Sigmoid colon (tissue), 7 donors: ENCODE measurements at places on chromosomes 1 and 21.

DNA sequence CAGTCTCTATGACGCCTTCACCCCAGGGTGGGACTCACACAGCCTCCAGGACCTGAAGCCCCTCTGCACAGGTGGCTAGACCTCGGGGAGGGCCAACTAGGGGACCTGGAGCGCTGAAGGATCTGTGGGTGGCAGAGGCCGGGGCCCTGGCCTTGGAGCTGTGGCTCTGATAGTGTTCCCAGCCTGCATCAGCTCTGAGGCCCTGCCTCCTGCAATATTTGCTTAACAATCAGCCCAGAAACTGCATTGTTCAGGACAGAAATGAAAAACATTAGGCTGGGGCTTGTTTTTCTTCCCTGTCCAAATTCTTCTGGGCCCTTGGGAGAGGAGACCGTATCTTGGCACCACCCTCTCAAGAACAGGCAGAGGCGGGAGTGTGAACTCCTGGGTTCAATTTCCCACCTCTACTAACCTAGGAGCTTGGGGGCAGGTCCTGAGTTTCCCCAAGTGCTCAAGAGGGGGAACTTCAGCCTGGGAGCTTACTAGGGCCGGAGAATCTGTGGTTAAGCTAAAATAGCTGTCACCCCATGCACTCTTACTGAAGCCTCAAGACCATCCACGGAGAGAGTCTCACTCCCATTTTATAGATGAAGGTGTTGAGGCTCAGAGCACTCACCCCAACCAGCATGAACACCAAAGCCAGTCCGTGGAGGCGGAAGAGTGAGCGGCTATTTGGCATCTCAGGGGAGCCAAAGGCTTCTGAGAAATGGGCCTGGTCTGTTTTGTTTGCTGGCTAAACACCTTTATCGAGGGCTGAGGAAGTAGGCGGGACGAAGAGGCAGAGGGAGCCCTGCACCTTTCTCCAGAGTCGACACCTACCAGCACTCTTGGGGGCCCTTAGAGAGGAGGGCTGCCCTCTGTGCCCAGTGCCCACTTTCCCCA, 18.8 kb upstream of the CASZ1 start:
- H3K36me3 ChIP-seq, result no peaks in the 10 kb centered on the region
- DNase-seq, result no peak
- no peaks in the 10 kb centered on the region for H3K27me3 ChIP-seq
- H3K27ac ChIP-seq, result no peak overlapping the region
- no peak overlapping the region for H3K4me3 ChIP-seq

GRCh38 chr1:97247196-97247595, 525.6 kb downstream of the PTBP2 start:
- H3K4me3 ChIP-seq, result no peak overlapping the region
- no peak overlapping the region for H3K27ac ChIP-seq
- DNase-seq, result no peak
- H3K36me3 ChIP-seq, result no peaks in the 10 kb centered on the region
- H3K4me1 ChIP-seq, result no peaks in the 10 kb centered on the region

GRCh38 chr1:209692745-209693504, 11.7 kb upstream of the HSD11B1 start:
- no peak overlapping the region for H3K27ac ChIP-seq
- no peak overlapping the region for H3K4me3 ChIP-seq
- H3K27me3 ChIP-seq, result no peaks in the 10 kb centered on the region

DNA sequence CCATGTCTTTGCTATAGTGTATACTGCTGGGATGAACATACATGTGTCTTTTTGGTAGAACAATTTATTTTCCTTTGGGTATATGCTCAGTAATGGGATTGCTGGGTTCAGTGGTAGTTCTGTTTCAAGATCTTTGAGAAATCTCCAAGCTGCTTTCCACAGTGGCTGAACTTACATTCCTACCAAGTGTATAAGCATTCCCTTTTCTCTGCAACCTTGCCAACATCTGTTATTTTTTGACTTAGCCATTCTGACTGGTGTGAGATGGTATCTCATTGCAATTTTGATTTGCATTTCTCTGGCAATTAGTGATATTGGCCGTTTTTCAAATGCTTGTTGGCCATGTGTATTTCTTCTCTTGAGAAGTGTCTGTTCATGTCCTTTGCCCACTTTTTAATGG, 37.5 kb upstream of the ANGPTL1 start:
- no peaks in the 10 kb centered on the region for H3K27me3 ChIP-seq
- H3K36me3 ChIP-seq, result no peaks in the 10 kb centered on the region
- no peak for DNase-seq

DNA sequence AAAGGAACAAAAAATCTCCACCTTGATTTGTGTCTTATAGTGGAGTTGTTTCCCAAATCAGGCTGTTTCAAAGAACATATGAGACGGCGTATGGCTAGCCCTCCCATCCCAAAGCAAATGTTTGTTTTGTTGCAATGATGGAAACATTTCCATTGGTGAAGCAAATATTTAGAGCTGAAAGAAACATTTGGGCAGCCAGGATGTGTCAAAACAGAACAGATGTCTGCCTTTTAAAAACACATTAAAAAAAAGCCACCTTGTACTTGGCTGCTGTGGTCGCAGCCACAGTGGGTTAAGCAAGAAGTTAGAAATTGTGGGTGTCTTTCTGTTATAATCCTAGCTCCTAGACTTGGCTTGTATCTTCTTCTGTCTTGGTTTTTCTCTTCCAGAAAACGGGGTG, 116.3 kb downstream of the PEX14 start:
- H3K4me3 ChIP-seq, result no peak overlapping the region
- no peaks in the 10 kb centered on the region for H3K27me3 ChIP-seq
- H3K27ac ChIP-seq, result no peak overlapping the region
- peaks cover 26% of the 10 kb centered on the region for H3K4me1 ChIP-seq
- no peak for DNase-seq

GRCh38 chr21:46269466-46269865, 15.9 kb downstream of the MCM3AP start:
- no peak overlapping the region for H3K4me3 ChIP-seq
- H3K27me3 ChIP-seq, result no peaks in the 10 kb centered on the region
- no peaks in the 10 kb centered on the region for H3K4me1 ChIP-seq
- H3K27ac ChIP-seq, result no peak overlapping the region
- H3K36me3 ChIP-seq, result peaks cover 100% of the 10 kb centered on the region
- no peak for DNase-seq

DNA sequence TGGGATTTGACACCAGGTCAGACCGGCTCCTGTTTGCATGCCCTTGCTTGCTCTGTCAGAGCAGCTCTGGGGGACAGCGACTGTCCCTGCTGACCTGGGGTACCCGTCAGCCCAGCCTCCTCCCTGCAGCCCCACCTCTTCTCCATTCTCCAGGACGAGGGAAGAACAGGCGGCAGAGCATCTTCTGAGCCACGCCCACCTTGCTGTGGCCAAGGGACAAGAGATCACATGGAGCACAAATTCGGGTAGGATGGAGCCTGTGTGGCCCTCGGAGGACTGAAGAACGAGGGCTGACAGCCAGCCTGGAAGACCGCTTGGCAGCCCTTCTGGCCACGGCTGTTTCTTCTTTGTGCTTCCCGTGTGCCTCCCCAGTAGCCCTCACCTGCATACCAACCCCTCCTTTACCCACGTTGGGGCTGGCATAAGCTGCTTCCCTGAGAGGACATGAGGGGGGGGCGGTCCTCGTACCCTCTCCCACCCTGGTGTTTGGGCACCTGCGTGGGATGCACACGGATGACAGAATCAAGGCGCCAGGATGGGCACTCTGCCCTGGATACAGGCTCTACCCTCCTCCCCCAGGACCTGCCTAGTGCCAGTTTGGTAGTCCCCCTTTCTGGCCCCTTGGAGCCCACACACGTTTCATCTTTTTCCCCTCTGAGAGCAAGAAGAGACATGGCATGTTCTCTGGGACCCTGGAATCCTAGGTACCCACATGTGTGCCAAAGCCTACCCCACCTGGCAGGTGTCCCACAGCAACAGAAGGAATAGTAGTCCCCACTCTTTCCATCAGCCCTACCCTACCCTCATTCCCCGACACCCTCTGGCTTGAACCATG, 26.9 kb downstream of the CDK18 start:
- H3K27ac ChIP-seq, result no peak overlapping the region
- peak; percentile 57 for DNase-seq
- H3K4me3 ChIP-seq, result no peak overlapping the region
- no peaks in the 10 kb centered on the region for H3K4me1 ChIP-seq
- no peaks in the 10 kb centered on the region for H3K27me3 ChIP-seq

- no peak for DNase-seq
- H3K4me1 ChIP-seq, result no peaks in the 10 kb centered on the region
- no peak overlapping the region for H3K4me3 ChIP-seq
- H3K27ac ChIP-seq, result no peak overlapping the region
- H3K27me3 ChIP-seq, result no peaks in the 10 kb centered on the region
- no peaks in the 10 kb centered on the region for H3K36me3 ChIP-seq
These were observed 61.6 kb downstream of the KIF14 start for GRCh38 chr1:200558866-200559459.

- H3K4me1 ChIP-seq, result no peaks in the 10 kb centered on the region
- H3K27me3 ChIP-seq, result no peaks in the 10 kb centered on the region
- H3K36me3 ChIP-seq, result no peaks in the 10 kb centered on the region
- H3K4me3 ChIP-seq, result no peak overlapping the region
These were observed 3.1 kb upstream of the SH3BP5L start for GRCh38 chr1:248828845-248829244.

DNA sequence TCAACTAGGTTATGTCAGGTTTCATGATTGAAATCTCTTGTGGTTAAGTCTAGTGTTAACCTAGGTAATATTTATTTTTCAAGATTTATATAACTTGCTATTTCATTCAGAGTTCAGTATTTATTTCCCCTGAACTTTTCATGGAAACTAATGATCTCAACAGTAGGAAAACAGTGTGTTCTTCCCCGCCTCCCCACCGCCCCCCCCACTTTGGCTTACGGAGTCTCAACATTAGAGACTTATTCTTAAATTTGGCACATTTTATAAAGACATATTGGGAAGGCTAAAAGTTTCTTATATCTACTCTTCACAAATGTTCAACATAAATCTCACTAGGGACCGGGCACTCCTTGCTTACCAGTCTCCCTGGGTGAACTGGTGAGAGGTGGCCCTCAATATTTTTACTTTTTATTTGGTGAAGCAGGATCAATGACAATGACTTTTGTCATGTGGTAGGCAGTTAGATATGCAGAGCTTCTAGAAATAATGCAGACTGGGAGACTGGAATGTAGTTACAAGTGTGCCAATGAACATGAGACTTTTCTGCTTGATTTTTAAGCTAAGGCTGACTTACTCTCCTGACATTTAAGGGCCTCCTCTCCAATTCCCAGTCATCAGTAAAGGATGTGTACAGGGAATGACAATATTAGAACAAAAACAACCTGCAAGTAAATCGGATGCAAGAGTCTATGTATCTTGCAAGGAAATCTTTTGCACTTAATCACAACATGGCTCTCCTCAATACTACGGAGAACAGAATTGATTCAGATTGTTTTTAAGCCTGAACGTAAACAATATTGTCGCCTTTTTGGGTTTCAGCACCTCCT, 1.7 kb upstream of the MAN1A2 start:
- H3K4me3 ChIP-seq, result peak overlapping the region; percentile 81
- H3K4me1 ChIP-seq, result peaks cover 40% of the 10 kb centered on the region
- DNase-seq, result no peak
- H3K36me3 ChIP-seq, result no peaks in the 10 kb centered on the region
- H3K27ac ChIP-seq, result peak overlapping the region; percentile 98
- no peaks in the 10 kb centered on the region for H3K27me3 ChIP-seq
